ENCODE measurements at places on chromosomes 7 and 10. TPM values are rescaled to one million over a fixed set of nuclear protein-coding genes. Genes with fewer than 3 reads are reported as not detected.

Gene SEMA3D
- total RNA-seq = 7.2 TPM

Gene AOC1
- total RNA-seq = 0.47 TPM

Gene OR9A2
- total RNA-seq = 2.6 TPM

Gene CFAP58
- total RNA-seq = 0.63 TPM

Gene MSMB
- total RNA-seq = not detected

Gene DPCD
- 48.4 TPM for total RNA-seq

Gene ATOH7
- total RNA-seq = 1.8 TPM

Data from GM23338 (cell line).